Activated CD4-positive, alpha-beta T cell treated with anti-CD3 and anti-CD28 coated beads, Interleukin-2, Interleukin-4, amounts not matched to agents 100 ng/mL and 50 ng/mL, durations not matched to agents 16 hours and 8 hours (primary cell): ENCODE measurements at places on chromosomes 7 and 10.

GRCh38 chr10:91294134-91294906 lies 73.9 kb downstream of the PCGF5 start:
- no peak for DNase-seq

DNA sequence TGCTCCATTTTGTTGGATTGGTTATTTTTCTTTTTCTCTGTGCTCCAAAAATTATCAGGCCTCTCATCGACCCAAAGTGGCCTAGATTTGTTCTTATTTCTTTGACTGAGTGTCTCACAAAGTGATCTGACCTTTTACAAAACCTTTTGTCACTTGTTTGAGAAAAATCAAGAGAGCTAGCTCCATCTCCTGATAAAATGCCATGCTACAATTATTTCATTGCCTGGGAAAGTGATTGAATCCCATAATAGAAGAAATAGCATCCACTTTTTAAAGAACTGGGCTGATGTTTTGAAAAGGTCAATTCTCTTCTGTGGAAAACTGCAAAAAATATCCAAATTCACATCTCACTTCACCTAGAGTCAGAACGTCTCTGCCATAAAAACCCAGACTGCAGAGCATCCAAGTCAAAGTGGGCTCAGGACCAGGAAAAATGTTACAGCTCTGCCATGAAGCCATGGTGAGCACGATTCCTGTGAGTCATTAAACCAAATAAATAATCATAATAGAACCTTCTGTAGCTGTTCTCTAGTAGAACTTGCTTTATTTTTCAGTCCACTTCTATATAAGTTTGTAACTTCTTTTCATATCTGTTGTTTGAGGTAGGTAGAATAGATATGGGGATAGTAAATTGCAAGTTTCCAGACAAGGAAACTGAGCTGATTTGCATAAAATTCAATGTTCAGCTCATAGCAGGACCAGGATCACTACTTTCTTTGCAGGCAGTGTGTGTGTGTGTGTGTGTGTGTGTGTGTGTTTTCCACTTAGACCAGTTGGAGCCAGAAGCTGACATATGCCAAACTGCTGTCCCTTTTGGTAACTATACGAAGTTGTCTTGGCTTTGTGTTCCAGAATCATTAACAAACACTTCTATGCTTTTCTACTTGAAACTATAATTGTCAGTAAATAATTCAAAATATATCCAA lies 632.5 kb upstream of the ANKRD30A start:
- no peak for DNase-seq

DNA sequence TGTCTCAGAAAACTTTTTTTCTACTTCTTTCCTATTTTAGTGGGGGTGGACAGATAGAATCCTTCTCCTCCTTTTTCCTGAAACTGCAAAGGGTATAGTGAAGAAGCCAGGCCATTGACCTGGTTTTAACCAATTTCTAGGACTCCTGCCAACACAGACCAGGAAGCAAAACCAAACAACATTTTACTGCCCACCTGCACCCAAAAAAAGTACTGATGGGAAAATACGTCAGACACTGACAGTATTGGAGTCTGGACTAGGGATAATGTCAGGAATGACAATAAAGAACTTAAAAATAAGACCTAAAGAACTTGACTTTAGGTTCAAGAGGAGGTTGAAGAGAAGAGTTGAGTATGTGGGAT lies 5.0 kb upstream of the STEAP4 start:
- no peak for DNase-seq

GRCh38 chr10:110404413-110404812 lies 93.3 kb upstream of the DUSP5 start:
- no peak for DNase-seq

DNA sequence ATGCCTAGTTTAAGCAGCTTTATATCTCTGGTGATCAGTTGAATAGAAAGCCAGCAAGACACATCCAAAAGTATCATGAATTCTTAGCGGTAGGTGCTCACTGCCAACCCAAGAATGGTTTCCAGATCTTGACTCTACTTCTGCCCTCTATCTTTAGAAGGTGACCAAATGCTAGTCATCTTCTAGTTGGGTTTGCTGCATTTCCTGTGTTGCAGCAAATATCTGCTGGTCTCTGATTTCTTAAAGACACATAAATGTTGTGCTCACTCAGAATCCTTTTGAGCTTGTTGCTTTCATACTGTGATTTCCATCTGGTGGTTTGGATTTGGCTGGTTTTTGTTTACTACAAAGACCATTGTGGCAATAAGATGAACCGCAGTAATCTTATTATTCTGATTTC lies 2.2 kb downstream of the CDC123 start:
- DNase-seq, result peak; percentile 31

DNA sequence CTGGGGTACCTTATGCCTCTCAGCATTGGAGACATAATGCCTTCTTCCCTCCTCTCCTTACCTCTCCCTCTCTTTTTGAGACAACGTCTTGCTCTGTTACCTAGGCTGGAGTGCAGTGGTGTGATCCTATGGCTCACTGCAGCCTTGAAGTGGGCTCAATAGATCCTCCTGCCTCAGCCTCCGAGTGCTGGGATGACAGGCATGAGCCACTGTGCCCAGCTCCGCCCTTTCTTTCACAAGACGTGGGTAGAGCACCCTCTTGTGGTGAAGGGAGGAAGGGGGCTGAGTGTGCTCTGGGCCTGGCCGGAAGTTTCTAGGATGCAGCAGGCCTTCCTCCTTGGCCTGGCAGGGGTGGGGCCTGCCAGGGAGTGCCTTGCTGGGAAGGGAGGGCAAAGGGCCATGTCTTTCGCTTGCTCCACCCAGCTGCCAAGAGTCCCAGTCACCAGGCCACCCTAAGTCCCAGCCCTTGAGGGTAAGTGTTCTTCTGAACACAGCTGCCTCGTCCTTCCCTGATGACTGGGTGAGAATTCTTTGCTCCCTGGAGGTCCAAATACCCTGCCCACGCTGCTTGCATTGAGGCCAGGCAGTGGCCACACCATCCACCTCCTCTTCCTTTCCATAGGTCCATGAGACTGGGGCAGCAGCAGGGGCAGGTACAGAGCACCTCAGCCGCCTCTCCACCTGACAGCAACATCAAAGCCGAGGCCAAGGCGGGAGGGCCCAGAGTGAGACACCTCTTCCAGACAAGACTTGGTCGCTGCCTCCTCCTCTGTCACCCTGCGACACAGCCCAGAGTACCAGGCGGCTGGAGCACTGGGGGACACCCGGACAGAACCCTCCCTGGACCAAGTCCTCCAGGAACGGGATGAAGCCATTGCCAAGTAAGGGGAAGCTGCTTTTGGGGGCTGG lies 3.7 kb downstream of the ABHD11 start:
- DNase-seq, result peak; percentile 91

DNA sequence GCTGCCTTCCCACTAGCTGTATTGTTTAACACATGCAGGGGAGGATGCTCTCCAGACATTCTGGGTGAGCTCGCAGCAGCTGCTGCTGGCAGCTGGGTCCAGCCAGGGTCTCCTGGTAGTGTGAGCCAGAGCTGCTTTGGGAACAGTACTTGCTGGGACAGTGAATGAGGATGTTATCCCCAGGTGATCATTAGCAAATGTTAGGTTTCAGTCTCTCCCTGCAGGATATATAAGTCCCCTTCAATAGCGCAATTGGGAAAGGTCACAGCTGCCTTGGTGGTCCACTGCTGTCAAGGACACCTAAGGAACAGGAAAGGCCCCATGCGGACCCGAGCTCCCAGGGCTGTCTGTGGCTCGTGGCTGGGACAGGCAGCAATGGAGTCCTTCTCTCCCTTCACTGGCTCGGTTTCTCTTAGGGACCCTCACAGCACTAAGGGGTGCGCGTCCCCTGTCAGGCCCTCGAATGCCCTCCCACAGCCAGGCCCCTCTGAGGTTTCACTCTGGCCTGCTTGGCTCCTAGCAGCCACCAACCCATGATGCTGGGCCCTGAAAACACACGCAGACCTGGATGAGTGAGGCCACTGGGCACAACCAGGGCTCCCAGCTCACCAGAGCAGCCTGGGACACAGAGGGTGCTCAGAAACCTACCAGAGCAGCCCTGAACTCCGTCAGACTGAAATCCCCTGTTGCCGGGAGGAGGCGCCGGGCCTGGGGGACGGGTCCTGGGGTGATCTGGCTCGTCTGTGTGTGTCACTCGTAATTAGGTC lies 173.0 kb upstream of the LANCL2 start:
- DNase-seq, result no peak

DNA sequence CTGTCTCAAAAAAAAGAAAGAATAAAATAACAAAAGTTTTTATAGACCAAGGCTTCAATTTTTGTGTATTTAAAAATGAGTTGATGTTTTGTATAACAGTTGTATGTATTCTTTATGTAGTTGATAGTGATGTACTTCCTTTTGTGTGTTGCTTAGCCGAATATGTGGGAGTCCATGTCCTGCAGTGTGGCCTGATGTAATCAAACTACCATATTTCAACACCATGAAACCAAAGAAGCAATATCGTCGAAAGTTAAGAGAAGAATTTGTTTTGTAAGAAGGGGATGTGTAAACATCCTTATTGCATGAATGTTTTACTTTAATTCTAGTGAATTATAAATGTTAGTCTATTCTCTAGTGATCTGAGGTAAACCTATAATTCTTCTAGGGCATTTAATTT lies 56.6 kb downstream of the MPLKIP start:
- no peak for DNase-seq

DNA sequence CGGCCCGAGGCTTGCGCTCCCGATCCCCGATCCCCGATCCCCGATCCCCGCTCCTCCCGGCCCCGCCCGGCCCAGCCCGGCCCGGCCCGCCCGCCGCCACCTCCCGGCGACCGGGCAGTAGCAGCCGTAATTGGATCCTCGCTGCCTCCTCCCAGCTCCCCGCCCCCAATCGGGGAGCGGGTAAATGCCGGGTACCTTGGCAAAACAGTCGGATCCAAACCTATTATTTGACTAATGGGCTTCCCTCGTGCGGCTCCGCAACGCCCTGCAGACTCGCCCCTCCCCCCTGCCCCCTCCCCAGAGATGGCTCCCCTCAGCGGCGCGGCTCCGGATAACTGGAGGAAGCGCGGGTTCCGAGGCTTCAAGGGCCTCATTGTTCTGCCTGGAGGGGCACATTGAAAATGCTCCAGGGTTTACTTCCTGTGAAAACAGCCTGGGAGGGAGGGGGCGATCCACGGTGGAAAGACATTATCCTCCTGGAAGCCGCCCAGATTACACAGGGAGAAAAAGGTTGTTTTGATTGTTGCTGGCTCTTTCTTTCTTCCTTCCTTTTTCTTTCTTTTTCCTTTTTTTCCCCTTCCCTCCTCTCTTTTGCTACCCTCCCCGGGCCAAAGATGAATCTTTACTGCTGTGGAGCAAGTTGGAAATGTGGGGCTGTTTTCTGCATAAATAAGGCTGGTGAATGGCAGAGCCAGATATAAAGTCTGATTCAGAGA lies 94.7 kb upstream of the ZMIZ1 start:
- peak; percentile 41 for DNase-seq

GRCh38 chr10:50631052-50631451 lies 7.3 kb upstream of the SGMS1 start:
- no peak for DNase-seq

- peak; percentile 9 for DNase-seq
These were observed 120.3 kb upstream of the GLCCI1 start for GRCh38 chr7:7848246-7848645.

GRCh38 chr7:106775552-106775936 lies 89.5 kb upstream of the PIK3CG start:
- no peak for DNase-seq

- peak; percentile 41 for DNase-seq
These were observed 6.9 kb upstream of the HYCC1 start for GRCh38 chr7:23020742-23021401.

- no peak for DNase-seq
These were observed 2.4 kb downstream of the KCNH2 start for GRCh38 chr7:150975536-150976319.

GRCh38 chr7:2015251-2015871 lies 217.4 kb downstream of the MAD1L1 start:
- no peak for DNase-seq

DNA sequence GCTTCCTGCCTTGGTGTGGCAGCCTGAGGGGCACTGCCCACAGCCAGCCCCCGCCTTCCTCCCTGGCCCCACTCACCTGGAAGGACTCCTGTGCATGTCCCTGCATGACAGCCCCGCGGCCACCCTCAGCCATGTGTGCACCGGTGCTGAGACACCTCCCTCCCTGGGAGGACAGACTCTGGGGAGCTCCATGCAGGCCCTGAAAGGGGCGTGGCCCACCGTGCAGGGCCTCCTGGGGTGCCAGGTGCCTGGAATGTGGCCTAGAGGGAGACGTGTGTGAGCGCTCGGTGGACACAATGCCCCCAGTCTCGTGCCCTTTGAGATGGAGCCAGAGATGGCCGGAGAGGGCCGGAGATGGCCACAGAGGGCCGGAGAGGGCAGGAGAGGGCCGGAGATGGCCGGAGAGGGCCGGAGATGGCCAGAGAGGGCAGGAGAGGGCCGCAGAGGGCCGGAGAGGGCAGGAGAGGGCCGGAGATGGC lies 59.1 kb upstream of the PPP2R2D start:
- no peak for DNase-seq

GRCh38 chr7:128404886-128405470 lies 4.8 kb downstream of the IMPDH1 start:
- DNase-seq, result peak; percentile 18

DNA sequence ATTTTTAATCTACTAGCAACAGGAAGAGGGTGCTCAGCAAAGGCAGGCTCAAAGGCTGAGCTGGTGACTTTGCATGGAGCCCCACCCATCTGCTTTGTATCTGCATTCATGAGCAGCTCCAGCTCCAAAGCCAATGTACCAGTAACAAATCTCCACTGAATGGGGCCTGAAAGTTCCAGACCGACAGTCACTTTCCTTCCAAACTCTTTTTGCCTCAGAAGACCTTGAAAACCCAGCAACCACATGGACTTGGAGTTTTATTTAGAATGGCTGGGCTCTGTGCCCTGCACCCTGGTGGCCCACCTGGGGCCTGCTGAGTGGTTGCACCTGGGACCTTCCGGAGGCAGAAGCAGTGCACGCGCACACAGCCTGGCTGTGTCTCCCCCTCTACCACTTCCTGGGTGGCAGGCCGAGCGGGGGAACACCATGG lies 195.0 kb upstream of the PLXNA4 start:
- DNase-seq, result no peak

DNA sequence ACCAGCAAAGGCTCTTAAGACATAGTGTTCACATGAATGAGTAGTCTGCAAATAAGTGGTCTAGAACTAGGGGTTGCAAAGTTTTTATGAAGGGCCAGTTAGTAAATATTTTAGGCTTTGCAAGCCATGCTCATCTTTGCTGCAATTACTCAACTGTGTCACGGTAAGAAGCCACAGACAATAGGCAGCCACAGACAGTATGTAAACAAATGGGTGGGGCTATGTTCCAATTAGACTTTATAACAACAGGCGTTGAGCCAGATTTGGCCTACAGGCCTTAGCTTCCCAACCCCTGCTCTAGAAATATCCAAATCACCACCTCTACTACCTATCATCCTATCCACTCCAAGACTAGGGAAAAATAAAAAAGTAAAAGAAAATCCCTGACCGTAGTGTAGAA lies 9.2 kb downstream of the IKZF5 start:
- no peak for DNase-seq
